LHCN-M2 (cell line): ENCODE measurements at places on chromosomes 4 and X.

GRCh38 chr4:113633467-113633866, 128.1 kb downstream of the CAMK2D start:
- no peak for DNase-seq

DNA sequence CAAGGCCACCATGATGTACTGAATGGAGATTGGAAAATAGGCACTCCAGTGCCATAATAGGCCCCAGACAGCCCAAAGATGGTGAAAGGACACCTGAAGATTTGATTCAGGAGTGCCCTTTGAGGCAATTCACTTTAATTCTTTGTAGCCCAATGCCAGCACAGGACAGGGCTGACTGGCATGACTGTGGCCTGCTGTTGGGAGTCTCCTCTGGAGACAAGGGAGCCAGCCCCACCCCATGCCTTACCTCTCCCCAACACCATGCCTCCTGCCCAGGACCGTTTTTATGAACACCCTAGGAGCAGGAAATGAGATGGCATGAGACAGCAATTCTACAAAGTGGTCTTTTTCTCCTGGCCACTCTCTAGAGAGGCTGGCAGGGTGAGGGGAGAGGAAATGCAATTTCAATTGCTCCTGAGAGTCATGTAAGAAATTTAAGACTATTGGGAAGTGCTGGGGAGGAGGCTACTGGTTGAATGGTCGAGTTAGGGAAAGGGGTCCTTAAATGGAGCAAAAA, 94.2 kb upstream of the MAMLD1 start:
- no peak for DNase-seq

- no peak for DNase-seq
Observed at GRCh38 chrX:134171661-134172587, 65.1 kb upstream of the CCDC160 start.

DNA sequence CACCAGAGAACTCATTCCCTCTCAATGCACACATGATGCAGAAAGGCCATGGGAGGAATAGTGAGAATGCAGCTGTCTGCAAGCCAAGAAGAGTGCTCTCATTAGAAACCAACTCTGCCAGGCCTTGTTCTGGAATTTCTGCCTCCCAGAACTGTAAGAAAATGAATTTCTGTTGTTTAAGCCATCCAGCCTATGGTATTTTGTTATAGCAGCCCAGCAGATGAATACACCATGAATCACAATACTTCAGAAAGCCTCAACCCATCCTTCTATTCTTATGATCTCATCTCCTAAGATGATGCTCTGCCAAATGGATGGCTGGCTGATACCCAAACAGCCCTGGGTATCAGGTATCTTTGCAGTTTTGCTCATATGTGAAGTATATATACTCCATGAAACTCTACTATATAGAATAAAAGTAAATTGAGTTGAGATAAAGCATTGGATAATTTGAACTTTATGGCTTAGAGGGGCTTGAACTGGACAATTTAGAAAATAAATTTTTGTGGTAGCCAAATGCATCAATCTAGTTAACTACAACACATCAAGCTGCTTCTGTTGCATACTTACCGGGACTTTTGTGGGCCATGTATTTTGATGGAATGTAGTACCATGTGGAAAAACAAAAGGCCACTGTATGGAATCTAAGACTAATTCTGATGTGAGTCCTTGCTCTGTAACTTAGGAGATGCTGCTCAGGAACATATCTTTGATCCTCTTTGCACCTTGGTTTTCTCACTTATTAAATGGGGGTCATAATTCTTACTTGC, 245.9 kb downstream of the HS3ST1 start:
- peak; percentile 42 for DNase-seq
